ENCODE measurements at places on chromosomes 2 and 18.

- no peak for DNase-seq
These were observed 158.9 kb upstream of the SLC14A2 start for GRCh38 chr18:45456090-45457021.

GRCh38 chr2:190490502-190490901 is 44.0 kb downstream of the NEMP2 start:
- DNase-seq = no peak

DNA sequence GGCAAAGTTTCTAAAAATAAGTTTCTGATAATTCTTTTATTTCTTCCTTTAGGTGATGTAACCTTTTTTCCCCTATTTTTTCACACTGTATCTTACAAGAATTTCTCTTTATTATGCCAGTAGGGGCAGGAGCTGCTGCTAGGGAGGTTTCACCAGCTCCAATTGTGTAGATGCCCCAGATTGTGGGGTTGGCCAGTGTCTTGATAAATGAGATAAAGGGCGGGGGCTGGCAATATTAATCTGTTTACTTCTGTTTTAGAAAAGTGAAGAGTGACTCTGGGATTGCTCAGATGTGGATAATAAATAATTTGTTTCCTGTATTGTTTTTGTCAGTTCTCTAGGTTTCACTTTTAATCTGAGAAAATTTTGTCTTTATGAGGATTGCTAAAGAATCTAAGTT is 190.4 kb downstream of the MC4R start:
- DNase-seq = no peak

- no peak for DNase-seq
These were observed 212.3 kb upstream of the TRIB2 start for GRCh38 chr2:12504443-12504842.

DNA sequence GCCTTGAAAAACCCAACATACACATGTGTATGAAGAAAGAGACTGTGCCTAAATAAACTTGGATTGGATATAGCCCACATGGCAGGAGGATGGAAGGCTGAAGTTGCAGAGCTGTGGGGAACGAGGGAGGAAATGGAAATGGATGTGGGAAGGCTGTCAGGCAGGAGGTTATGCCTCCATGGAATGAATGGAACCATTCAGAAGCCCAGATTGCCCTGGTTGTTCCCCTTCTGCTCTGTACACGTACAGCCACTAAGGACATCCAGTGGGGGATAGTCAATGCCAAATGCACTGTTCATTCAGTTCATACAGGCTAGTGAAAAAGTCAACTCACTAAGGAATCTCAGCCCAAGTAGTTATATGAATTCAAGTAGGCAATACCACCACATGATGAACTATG is 463.7 kb downstream of the TNS1 start:
- DNase-seq = no peak

GRCh38 chr2:69191634-69192033 is 178.7 kb downstream of the ANTXR1 start:
- DNase-seq = no peak

DNA sequence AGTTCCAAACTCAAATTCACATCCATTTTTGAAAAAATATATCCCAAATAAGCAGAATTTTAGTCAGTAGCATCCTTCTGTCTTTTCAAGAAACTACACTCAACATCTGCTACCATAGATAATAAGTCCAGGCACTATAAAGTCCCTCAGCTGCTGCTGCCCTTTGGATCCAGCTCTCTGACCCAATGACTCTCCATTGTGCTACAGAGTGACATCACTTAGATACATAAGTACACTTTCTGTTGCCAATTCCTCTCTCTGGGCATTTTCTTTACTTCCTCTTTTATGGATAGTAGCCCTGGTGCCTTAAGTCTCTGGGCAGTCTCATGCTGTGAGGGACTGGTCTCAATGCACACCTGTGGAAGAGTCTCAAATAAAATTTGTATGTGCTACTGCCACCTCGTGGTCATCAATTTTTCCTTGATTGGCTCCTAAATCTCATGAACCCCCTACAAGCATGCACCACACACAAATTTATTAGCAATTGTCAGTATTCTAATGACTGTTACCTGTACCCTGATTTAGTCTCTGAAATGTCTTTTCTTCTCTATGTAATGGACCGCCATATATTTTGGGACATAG is 219.2 kb downstream of the LRP1B start:
- peak; percentile 32 for DNase-seq

DNA sequence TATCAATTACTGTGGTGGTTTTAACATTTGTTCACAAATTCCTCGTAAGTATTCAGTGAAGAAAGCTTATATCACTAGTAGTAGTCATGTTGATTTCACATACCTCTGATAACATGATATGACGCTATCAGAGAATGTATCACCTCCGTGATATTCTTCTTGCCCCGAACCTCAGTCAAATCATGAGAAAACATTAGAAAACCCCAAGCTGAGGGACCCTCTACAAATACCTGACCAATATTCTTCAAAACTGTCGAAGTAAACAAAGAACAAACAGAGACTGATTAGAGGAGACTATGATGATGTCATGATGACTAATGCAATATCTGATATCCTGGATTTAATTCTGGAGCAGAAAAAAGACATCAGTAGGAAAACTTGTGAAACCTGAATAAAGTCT is 85.6 kb upstream of the SPOPL start:
- no peak for DNase-seq

DNA sequence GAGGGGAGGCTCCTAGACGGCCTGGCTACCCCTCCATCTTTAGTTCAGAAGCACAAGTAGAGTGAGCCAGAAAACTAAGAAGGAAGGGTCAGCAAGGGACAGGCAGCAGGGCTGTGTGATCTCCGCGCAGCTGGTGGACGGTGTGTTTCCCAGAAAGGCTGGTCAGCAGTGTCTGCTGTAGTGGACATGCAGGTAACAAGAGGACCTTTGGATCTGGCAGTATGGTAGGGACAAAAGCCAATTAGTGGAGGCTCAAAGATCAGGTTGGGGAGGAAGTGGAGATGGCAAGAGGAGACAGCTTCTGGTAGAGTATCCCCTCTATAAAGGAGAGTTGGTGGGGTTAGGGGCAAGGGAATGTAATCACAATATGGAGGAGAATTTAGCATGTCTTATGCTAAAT is 95.1 kb downstream of the NCK2 start:
- no peak for DNase-seq

DNA sequence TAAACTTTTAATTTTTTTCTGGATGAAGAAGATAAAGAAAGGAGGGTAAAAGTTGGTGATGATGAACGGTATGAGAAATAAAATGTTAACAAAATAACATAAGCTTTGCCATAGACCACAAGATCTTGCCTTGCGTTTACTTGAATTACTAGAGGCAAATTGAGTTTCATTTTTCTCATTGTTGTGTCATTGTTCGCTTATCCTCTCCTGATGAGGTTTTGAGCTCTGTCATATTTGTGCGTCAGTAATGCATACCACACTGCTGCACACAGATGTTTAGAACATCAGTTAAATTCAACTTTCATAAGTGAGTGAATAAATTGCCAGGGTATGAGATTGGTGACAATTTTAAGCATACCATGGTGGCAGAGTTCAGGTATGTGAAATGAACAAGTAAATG is 843.6 kb downstream of the SUCLG1 start:
- no peak for DNase-seq

GRCh38 chr2:120167272-120167671 is 55.9 kb downstream of the TMEM185B start:
- no peak for DNase-seq

DNA sequence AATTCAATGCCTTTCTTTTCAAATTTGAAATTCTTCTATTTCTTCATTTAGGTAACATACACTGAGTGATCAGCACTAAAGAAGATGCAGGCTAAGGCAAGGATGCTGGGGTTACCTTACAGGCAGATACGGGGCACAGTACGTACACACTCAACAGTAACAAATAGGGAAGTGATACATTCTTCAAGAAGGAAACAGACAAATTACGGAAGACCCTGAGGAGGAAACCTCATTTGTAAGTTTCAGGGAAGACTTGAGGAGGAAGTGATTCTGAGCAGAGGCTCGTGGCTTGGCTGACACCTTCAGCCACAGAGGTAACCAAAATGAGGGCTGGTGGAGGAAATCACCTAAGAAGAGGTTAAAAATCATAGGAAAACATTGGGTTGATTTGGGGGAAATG is 1108.3 kb upstream of the KLHL29 start:
- DNase-seq = no peak

DNA sequence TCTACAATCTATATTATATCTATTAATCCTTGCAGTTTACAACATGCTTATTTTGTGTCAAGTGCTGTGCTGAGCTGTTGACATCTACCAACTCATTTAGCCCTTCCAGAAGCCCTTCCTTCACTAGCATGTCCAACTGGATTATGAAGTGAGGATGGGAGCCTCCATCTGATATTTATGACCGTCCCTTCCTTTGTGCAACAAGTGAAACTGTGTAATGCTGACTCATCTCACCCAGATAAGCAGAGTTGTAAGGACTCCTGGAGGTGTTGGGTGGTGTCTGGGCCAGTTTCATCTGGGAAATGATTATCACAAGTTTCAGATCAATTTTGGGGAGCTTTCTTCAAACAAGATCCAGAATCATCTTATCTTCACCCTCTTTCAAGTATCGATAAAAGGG is 156.6 kb upstream of the ETAA1 start:
- no peak for DNase-seq
